NT2/D1 (cell line): ENCODE measurements at places on chromosomes 6 and 20.

- no peak for DNase-seq
These were observed 102.1 kb downstream of the EYA4 start for GRCh38 chr6:133343220-133343619.

- DNase-seq = no peak
These were observed 356.1 kb downstream of the CBLN4 start for GRCh38 chr20:55649254-55649653.

- DNase-seq = no peak
These were observed 18.8 kb downstream of the CLVS2 start for GRCh38 chr6:123014835-123015234.

GRCh38 chr6:157376706-157377230 is 4.2 kb upstream of the ZDHHC14 start:
- no peak for DNase-seq

- no peak for DNase-seq
These were observed 171.1 kb downstream of the KIF6 start for GRCh38 chr6:39553860-39554802.

DNA sequence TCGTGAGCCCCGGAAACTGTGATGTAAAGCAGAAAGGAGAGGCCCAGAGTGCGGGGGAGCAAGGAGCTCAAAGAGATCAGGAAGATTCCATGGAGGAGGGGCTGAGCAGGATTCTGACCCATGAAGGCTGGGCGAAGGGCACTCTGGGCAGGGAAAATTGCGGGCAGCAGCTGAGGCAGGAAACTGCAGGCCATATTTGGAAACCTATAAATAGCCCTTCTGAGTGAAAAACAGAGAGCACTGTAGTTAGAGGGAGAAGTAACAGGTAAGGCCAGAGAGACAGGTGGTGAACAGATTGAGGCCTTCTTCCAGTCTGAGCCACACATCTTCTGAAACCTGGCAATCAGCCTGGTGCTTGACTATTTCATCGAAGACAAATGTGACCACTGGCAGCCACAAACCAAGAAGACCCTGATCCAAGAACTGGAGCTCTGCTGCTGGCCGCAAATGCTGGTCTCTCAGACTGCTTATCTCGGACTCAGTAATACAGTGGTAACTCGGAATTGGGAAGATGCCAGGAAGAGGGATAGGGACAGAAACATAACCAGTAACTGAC is 14.1 kb upstream of the BEND3 start:
- DNase-seq = no peak

- DNase-seq = no peak
These were observed 798.3 kb upstream of the SLC35B3 start for GRCh38 chr6:9233686-9234085.

GRCh38 chr6:54719633-54720032 is 126.9 kb upstream of the FAM83B start:
- no peak for DNase-seq
